ENCODE measurements at places on chromosomes 7 and 10.

DNA sequence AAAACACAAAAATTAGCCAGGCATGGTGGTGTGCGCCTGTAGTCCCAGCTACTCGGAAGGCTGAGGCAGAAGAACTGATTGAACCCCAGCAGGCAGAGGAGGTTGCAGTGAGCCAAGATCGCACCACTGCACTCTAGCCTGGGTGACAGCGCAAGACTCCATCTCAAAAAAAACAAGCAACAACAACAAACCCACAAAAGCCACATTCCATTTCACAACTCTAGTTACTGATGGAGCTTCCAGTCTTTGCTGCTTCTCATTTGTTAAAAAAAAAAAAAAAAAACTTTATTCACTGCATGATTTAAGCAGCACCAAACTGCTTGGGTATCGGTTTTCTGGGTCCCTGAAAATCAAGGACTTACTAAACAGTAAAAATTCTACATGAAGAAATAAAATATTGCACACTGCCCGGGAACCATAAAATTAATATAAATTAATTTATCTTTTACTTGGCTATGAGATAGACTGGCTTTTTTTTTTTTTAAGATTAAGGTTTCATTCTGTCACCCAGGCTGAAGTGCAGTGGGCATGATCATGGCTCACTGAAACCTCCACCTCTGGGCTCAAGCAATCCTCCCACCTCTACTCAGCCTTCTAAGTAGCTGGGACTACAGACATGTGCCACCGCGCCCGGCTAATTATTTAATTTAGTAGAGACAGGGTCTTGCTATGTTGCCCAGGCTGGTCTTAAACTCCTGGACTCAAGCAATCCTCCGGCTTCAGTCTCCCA lies 42.0 kb downstream of the SRPK2 start:
- peak; percentile 26 for DNase-seq

GRCh38 chr10:105969884-105970377 lies 1194.6 kb downstream of the SORCS1 start:
- no peak for DNase-seq

- DNase-seq = no peak
Measured at GRCh38 chr7:74240482-74240881, 13.7 kb downstream of the RFC2 start.

- no peak for DNase-seq
Measured at GRCh38 chr7:36368496-36368895, 21.2 kb upstream of the ANLN start.

DNA sequence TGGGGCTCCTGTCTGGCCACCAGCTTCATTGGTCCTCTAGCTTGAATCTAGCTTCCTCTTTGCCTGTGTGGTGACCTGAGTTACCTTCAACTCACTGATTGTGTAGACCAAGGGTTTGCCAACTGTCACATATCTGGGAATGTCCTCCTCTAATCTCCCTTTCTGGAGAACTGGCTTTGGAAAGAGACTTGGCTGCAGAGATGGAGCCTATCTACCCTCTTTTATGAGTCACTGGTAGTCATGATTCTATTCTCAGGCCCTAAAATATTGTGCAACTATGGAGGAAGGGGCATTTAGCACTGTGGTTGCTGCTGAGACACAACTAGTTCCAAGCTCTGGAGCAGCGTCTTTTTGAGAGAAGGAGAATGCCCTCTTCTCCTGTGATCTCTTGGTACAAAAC lies 691.3 kb downstream of the KCNMA1 start:
- DNase-seq = no peak

DNA sequence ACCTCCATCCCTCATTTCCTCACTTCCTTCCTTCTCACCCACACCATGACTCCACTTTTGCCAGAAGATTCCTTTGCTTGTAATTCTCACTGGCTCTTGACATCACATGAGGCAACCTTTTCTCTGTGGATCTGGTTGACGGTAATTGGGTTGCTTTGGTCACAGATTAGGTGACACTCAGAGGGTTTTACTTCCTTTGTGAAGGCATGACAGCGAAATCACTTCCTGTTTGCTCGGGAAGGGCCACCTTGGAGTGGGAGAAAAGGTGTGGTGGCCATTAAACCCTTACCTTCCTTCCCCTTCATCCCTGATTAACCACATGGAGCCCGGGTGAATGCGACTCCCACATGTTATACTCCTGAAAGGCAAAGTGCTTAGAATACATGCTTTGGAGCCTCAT lies 30.2 kb downstream of the CUZD1 start:
- no peak for DNase-seq

DNA sequence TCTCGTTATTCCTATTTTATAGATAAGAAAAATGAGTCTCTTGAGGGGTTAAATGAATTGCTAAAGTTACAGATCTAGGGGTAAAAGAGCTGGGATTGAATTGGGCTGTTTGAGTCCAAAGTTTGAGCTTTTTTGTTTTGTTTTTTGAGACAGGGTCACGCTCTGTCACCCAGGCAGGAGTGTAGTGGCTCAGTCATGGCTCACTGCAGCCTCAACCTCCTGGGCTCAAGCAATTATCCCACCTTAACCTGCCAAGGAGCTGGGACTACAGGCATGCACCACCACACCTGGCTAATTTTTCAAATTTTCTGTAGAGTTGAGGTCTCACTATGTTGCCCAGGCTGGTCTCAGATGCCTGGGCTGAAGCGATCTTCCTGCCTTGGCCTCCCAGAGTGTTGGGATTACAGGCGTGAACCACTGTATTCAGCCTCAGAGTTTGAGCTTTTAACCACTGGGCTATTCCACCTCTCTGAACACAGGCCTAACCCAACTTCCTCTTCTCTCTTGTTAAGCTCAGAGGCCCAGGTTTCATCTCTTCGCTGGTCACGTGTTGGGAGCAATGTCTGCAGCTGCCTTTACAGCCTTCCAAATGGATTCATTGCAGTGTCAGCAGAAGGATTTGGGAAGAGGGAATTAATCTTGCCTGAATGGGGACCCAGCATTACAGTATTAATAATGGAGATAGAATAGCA lies 8.0 kb downstream of the SUFU start:
- no peak for DNase-seq

DNA sequence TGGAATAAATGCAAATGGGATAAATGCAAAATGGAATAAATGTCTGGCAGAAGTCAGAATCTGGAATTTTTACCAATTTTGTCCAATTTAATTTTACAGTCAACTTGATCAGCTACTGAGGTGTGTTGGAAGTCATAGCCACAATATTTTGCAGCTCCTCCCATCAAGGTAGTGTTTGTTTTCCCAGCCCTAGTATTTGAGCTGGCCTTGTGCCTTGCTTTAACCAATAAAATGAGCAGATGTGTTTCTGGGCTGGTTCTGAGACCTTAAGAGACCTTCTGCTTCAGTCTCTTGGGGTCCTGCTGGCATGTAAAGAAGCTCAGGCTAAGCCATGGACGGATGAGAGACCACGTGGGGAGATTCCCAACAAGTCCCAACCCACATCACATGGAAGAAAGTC lies 42.7 kb upstream of the RSBN1L start:
- DNase-seq = no peak

GRCh38 chr7:86913709-86914108 lies 145.7 kb downstream of the ELAPOR2 start:
- DNase-seq = no peak

- DNase-seq = peak; percentile 69
Measured at GRCh38 chr10:99845837-99846382, 63.5 kb downstream of the ABCC2 start.

- no peak for DNase-seq
Measured at GRCh38 chr7:156094350-156095146, 282.3 kb upstream of the SHH start.

DNA sequence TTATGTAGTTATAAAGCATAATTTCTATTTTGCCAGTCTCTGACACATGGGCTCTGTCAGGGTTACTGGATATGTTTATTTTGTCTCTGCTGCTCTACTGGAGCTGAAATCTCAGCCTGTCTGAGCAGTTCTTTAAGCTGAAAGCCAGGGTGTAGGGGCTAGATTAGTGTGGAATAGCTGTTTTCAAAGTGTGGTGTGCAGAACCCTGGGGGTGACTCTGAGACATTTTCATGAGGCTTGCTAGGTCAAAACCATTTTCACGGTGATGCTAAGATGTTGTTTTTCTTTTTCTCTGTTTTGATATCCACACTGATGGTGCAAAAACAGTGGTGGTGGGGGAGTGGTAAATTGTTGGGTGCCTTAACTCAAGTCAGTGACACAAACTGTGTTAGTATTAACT lies 45.5 kb downstream of the CREM start:
- no peak for DNase-seq

GRCh38 chr7:77540402-77540822 lies 3.3 kb downstream of the PTPN12 start:
- no peak for DNase-seq

GRCh38 chr10:45532480-45532879 lies 140.1 kb downstream of the ZFAND4 start:
- DNase-seq = no peak

GRCh38 chr10:86858011-86858410 lies 99.4 kb downstream of the MMRN2 start:
- DNase-seq = no peak

DNA sequence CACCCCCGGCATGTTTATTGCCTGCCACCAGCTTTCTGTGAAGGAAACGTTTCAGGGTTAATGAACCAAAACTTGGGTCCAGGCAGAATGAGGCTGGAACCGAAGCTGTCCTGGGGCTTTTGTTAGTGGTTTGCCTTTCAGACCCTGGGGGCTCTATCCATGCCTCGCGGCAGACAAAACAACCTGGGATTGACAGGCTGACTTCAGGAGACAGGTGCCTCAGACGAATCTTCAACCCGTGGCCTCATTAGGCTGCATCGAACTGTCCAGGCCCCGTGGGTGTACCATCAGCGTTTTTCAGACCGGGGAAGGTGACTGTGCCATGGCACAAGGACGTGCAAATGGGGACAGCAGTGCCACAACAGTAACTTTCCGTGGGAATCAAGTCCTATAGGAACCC lies 259.3 kb upstream of the SHH start:
- no peak for DNase-seq

DNA sequence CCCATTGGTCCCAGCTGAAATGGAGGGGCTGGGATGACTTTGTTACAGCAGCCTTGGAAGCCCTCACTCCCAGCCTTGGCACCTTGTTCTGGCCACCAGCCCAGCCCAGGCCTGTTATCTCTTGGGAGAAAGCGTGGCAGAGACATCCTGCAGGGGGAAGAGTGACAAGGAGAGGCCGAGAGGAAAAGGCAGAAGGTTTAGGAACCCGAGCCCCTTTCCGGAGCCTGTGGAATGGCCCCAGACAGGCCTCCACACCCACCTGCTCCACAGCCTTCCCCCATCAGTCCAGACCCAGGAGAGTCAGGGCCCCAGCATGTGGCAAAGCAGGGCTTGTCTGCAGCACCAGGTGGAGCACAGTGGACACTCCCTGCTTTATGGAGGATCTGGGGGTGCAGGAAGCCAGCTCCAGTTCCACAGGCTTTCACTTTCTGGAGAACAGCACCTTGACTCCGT lies 24.1 kb upstream of the TRIM8 start:
- DNase-seq = no peak

DNA sequence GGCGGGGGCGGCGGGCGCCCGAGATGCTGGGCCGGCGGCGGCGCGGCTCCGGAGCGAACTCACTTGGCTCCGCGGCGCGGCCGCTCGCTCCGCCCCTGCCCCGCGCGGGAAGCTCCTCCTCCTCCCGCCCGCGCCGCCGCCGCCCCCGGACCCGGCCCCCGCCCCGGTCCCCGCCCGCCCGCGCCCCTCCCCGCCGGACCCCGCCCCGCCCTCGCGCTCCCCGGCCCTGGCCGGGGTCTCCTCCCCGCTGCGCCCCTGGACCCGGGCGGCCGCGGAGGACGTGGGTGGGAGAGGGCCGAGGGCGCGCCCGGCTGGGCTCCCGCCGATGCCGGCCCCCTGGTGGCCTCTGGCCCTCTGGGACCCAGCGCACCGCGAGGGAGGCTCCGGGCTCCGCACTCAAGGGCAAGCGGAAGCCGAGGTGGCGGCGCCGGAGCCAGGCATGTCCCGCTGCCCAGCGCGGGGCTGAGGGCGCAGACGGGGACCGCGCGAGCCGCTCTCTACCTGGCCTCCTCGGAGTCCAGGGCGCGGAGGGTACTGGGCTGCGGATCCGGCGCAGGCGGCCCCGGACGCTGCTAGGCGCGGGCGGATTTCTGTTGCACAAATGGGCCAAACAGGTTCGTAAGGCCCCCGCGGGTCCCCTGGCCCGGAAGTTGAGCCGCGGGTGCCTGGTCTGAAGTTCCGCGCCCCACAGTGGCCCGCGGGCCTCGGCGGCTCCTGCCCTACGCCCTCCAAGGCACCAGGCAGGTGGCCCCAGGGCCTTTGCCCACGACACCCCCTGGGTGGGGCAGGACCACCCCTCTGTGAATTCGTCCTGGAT lies at the start of gene TCERG1L:
TSS of gene TCERG1L (minus strand) at position 61 of the 817 bp plus-strand sequence. CDS start 86 bp downstream, outside the sequence.
- no peak for DNase-seq

- DNase-seq = no peak
Measured at GRCh38 chr10:71333129-71333887, 14.2 kb downstream of the SLC29A3 start.

GRCh38 chr7:116329686-116330503 lies 119.6 kb downstream of the TES start:
- DNase-seq = no peak

- DNase-seq = no peak
Measured at GRCh38 chr7:25988640-25989039, 163.4 kb upstream of the NFE2L3 start.

- no peak for DNase-seq
Measured at GRCh38 chr7:129902788-129903422, 49.9 kb downstream of the UBE2H start.

- DNase-seq = no peak
Measured at GRCh38 chr7:110058401-110058800, 1032.5 kb upstream of the LRRN3 start.

- peak; percentile 18 for DNase-seq
Measured at GRCh38 chr7:28408105-28408959, 4.0 kb upstream of the CREB5 start.

Measured in CD4-positive, alpha-beta T cell treated with Interleukin-15 for 1 hour (primary cell).